Thymus (tissue), 14 donors: ENCODE measurements at places on chromosomes 7 and 10. TPM values are rescaled to one million over a fixed set of nuclear protein-coding genes. Genes with fewer than 3 reads are reported as not detected.

Gene DPCD
- total RNA-seq = 14.2 TPM

DNA sequence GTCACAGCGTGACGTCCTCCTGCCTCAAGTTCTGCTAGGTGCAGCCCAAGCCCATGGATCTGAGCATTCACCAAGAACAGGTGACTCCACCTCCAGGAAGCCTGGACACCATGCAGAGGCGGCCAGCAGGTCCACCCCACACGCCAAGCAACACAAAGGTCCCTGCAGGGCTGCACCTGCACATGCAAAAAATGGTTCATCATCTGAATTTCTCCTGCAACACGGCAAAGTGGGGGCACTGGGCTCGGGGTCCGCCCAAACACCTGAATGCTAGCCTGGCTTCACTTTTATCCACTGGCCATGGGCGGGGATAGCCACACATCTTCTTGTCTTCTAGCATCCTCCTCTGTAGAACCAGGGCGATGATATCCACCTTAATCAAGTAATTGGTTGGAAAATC lies 28.9 kb downstream of the CNPY1 start:
- no peak for DNase-seq

GRCh38 chr10:35341521-35341920 lies 5.2 kb downstream of the CCNY start:
- no peak for DNase-seq

- DNase-seq = no peak
These were observed 24.5 kb upstream of the SLC25A13 start for GRCh38 chr7:96346293-96346953.

GRCh38 chr10:116627386-116627933 lies 6.7 kb downstream of the PNLIPRP2 start:
- no peak for DNase-seq

DNA sequence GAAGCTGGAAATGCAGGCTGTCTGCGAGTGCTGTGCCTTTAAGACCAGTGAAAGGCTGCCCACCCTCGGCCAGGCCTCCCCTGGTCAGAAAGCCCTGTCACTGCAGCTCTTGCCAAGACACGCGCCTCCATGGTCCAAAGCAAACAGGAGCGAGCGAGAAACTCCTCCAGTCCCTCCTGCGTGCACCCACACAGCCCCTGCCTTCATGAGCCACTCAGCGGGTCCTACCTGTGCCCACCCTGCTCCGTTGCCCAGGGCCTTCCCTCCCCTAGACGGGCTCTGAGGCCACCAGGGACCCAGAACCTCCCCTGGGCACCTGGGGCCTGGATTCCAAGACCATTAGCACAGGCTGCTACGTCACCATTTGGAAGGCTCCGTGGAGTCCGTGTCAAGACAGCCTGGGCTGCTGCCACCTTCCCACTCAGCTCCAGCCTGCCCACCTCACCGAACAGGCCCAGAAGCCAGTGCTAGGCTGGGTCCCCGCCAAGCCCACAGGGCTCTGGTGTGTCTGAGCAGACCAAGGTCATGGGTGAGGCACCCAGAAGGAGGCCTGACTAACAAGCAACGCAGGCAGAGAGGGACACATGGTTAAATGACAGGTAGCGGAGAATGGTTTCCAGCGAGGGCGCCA lies 144.5 kb downstream of the NEURL1 start:
- no peak for DNase-seq

- DNase-seq = no peak
These were observed 26.2 kb downstream of the PPP2R2D start for GRCh38 chr10:131926743-131927595.

GRCh38 chr10:88693392-88694020 lies 12.5 kb upstream of the LIPK start:
- DNase-seq = no peak

GRCh38 chr7:158804335-158804734 lies 25.0 kb downstream of the ESYT2 start:
- DNase-seq = no peak
